ENCODE measurements at places on chromosomes 16 and 17.

DNA sequence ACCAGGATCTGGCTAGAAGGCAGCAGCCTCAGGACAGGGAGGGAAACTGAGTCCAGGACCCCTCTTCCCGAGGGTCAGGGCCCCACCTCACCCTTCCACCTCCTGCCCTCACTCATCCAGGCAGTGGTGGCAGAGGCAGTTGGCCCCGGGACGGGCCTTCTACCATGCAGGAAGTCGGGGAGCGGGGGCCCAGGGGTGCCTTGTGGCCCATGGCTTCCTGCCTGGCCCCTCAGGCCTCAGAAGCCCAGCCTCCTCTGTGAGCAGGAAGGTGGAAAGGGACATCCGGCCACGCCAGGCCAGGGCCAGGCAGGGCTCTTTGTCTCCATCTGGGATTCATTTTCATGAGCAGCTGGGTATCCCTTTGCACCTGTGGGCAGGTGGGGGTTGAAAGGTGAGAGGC is 58.5 kb downstream of the BAHCC1 start:
- no peak for DNase-seq

GRCh38 chr16:82855471-82855870 is 228.7 kb downstream of the CDH13 start:
- DNase-seq: no peak

- DNase-seq: no peak
Measured at GRCh38 chr17:58514770-58515157, 326 bp upstream of the MTMR4 start.

DNA sequence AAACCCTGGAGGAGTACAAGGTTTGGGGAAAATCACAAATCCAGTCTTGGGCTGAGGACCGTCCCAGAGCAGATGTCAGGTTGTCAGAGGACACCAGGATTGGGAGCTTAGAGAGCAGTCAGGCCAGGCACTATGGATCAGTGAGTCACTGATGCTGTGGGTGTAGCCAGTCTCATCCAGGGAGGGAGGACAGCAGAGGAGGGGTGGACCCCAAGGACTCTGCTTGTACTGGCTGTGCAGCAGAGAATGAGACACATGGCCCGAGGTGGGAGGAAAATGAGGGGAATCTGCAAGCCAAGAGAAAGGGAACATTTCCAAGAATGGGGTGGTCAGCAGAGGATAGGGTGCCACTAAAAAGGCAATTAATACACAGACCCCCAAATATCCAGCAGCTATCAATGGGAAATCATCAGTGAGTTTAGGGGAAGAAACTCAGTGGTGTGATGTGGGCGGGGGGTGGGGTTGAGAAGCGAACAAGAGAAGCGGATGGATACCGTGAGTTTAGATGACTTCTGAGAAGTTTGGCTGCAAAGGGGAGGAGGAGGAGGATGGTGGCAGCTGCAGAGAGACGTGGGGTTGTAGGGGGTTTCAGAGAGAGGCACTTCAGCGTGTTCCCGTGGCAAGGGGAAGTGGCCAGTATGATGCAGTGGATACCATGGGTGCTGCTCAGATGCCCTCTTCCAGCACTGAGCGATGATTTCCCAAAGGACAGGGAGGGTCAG is 43.9 kb downstream of the ARHGAP27 start:
- DNase-seq: no peak
